ENCODE measurements at places on chromosomes 5 and 9.
A peak's percentile ranks its signal among the peaks of the same experiment; 100 is the strongest.

- DNase-seq = no peak
Observed at GRCh38 chr9:21295992-21296391, 9.1 kb downstream of the IFNA5 start.

DNA sequence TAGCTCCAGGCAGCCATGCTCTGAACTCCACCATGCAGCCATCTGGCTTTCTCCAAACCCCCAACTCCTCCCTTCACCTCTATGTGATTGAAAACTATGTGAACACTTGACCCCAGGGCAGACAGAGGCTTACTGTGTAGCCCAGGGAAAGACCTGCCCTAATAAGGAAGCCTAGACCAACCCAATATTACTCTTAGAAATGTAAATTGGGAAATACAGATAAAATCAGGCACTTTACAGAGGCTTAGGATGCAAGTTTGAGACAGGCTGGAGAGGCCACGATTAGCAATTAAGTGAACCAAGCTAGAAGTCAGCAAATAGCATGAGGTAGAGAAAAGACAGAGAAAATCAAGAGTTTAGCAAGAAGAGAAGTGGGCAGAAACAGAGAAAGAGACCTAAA lies 141.7 kb upstream of the ABCA1 start:
- DNase-seq = no peak

- no peak for DNase-seq
Observed at GRCh38 chr5:5719292-5719691, 296.8 kb downstream of the ICE1 start.

GRCh38 chr5:129460672-129460935 lies 506 bp downstream of the ADAMTS19 start:
- DNase-seq = no peak

GRCh38 chr9:14849851-14850250 lies 60.4 kb downstream of the FREM1 start:
- DNase-seq = no peak

- no peak for DNase-seq
Observed at GRCh38 chr9:77475641-77476473, 172.3 kb downstream of the GNA14 start.

GRCh38 chr5:36642089-36642488 lies 35.7 kb downstream of the SLC1A3 start:
- no peak for DNase-seq

DNA sequence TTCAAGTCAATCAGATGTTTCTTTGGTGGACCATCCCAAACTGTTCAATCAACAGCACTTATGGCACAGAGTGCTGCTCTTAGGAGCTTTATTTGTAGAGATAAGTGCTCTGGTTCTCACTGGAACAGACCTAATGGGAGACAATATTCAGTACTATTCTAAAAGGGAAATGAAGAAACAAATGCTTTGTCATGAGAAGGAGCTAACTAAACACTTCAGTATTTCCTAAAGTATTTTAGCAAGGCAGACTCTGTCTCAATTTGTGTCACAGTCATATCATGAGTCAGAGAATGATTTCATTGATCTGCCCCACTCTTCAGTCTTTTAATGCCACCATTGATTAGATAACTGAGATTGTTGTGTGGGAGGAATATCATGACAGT lies 175.3 kb downstream of the SLF1 start:
- no peak for DNase-seq

GRCh38 chr9:89080193-89080592 lies 88.9 kb downstream of the S1PR3 start:
- DNase-seq = peak; percentile 17

- DNase-seq = no peak
Observed at GRCh38 chr9:86756576-86757381, 190.5 kb downstream of the GAS1 start.

GRCh38 chr5:139391570-139392323 lies 2.0 kb upstream of the MZB1 start:
- no peak for DNase-seq

DNA sequence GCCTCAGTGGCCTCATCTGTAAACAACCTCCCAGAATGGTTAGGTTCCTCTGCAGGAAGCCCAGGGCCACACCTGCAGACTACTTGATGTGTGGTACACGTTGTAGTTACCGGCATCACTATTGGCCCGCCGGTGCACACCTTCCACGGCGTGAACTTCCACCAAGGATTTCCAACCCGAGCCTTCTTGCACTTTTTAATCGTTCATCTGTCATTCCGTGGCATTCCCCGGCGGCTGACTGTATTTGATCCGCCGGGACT lies 5.3 kb upstream of the TRIM41 start:
- no peak for DNase-seq

- no peak for DNase-seq
Observed at GRCh38 chr9:68726489-68726888, 21.4 kb downstream of the PIP5K1B start.

DNA sequence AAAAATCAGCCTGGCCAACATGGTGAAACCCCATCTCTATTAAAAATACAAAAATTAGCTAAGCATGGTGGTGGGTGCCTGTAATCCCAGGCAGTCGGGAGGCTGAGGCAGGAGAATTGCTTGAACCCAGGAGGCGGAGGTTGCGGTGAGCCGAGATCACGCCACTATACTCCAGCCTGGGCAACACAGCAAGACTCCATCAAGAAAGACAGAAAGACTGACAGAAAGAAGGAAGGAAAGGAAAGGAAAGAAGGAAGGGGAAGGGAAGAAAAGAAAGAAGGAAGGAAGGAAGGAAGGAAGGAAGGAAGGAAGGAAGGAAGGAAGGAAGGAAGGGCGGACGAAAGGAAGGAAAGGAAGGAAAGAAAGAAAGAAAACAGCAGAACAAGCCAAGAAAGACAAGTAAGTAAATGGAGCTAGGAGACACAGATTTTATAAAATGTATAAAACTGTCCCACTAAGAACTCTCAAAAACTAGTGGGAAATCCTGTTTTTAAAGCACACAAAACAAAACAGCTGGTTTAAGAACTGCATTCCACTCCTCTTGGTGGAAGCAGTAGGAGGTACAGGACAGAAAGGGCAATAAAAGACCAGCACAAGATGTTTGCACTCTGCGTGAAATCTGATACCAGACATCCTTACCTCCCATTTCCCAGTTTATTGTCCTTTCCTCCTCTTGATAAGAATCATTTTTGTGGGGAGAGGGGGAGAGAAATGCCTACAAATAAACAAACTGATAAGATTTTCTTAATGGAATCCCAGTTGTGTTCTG lies 46.7 kb downstream of the MYO10 start:
- peak; percentile 30 for DNase-seq

GRCh38 chr9:126301985-126302603 lies 24.5 kb upstream of the MVB12B start:
- DNase-seq = peak; percentile 63

DNA sequence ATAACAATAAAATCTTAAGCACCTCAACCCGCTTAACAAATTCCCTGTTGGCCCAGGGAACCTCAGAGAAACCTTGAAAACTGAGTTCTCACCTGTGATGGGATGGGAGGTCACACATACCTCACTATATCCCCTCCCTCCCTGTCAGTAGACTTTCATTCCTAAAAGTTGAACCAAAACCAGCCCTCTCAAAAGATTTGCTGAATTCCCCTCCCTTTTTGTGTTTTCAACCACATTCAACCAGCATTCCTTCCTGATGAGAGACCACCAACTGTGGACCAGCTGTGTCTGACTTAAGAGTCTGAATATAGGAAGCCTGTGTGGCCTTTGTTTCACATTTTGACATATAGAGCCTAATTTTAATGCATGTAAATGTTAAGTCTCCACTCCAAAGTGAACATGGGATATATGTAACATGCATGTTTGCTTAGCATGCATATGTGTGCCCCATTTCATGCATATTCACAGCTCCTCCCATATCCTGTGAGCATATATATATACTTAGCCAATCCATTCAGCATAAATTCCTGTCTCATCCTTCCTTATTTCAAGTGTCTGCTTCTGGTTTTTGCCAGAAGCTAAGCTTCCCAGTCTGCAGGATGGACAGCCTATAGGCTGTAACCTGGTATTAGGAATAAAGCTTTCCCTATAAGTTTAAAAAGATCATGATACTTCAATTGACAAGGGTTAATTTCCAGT lies 604.6 kb downstream of the PTPRD start:
- DNase-seq = no peak

DNA sequence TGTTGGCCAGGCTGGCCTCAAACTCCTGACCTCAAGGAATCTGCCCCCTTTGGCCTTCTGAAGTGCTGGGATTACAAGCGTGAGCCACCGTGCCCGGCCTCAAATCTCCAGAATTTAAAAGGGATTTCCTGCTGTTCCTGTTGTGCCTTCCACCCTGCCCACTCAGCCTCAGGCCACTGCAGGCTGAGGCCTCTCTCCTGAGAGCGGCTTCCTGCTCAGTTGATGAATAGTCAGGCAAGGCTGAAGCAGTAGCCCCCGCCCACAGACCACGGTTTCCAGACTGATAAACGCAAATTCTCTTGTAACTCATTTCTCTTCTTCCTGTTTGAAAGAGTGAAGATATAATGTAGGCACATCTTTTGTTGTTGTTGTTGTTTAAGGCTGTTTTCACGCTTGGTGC lies 127.0 kb upstream of the PLCXD3 start:
- peak; percentile 17 for DNase-seq

GRCh38 chr5:7597059-7597642 lies 201.2 kb downstream of the ADCY2 start:
- no peak for DNase-seq

DNA sequence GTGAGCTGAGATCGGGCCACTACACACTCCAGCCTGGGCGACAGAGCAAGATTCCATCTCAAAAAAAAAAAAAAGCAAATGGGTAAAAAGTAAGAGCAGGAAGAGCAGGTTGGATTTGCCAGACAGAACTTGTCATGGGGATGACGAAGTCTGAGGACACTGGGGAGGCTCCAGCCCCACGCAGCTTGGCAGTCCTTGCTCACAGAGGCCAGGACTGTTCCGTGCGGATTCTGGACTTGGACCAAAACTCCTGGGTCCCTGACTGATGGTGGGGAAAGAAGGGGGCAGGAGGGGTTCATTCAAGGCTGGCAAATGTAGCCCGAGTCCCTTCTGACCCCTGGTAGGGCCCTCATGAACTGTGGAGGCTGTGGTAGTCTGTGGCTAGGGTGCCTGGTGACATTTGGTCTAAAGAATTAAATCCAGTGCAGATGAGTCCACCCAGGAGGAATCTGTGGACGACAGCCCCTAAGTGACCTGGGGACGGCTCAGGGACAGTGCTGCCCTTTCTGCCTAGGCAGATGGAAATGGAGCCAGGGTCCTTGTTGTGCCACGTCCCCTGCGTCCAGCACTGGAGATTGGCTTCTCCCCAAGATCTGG lies 3.1 kb downstream of the FGD3 start:
- DNase-seq = no peak

DNA sequence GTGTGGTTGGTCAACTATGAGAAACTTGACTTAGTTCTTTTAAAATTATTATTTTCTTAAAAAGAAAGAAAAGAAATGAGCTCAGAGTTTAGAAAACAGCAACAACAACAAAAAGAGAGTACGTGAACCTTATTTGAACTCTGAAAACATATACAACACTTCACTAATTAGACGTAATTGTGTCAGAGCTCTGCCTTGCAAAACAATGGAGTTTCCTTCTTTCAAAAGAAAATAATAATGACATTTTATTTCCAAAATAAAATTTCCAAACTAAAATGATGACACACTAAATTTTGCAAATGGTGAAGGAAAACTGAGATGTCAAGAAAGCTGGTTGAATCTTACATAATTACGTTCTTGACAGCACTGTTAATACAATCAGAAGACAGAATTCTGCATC lies 15.4 kb downstream of the ROR2 start:
- DNase-seq = no peak

- peak; percentile 66 for DNase-seq
Observed at GRCh38 chr5:54646356-54647101, 129.0 kb downstream of the SNX18 start.

DNA sequence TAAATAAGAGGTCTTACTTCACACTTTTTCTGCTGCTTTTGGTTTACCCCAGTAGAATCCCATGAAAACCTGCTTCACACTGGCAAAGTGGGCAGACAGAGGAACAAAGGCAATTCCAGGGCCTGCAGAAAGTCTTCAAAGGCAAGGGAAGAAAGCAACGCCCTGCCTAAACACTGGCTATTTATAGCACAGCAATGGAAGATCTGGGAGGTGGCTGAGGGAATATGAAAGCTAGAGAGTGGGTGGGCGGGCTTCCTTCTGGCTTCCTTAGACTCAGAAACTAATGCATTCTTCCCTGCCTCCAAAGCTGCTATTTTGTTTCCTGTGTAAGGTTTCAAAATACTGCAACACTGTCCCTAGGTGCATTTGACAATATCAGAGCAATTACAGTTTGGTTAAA lies 46.8 kb downstream of the ELAVL2 start:
- peak; percentile 76 for DNase-seq

GRCh38 chr5:74641735-74642542 lies 1.4 kb upstream of the ENC1 start:
- peak; percentile 91 for DNase-seq

GRCh38 chr9:3648266-3648665 lies 122.5 kb upstream of the RFX3 start:
- no peak for DNase-seq

DNA sequence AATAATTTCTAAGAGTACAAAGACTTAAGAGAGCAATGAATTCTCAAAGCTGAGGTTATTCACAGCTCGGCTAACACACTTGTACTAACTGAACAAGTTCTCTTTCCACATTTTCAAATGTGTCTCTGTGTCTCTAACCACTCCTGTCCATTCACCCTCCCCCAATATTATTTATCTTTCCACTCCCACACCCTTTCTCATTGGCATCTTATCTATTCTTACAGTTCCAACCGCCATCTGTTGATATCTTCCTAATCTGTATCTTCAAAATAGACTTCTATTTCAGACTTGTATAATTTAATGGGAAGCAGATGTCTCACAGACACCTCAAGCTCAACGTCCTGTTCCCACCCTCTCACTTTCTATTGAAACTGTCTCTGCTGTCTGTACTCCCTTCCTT lies 205.9 kb downstream of the ANXA1 start:
- DNase-seq = no peak

GRCh38 chr5:120599576-120599975 lies 135.5 kb downstream of the PRR16 start:
- no peak for DNase-seq

GRCh38 chr5:107532169-107532878 lies 138.4 kb downstream of the EFNA5 start:
- DNase-seq = no peak

DNA sequence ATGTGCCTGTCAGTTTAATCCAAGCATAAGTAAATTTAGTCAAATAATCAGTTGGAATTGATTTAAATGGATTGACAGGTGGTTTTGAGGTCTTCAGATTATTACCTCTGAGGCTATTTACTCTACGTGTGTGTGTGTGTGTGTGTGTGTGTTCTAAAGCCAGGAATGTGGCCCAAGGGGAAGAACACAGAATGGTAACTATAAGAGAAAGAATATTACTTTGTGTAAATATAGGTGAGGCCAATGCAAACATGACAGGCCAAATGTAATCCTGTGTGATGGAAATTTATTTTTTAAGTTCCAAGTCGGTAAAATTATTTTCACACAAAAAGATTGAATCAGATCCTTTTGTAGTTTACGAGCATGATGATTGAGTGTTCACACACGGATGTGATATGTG lies 390.0 kb downstream of the PLK2 start:
- DNase-seq = no peak

- DNase-seq = peak; percentile 50
Observed at GRCh38 chr5:41270423-41271251, 57.3 kb upstream of the C6 start.
